NCI-H748 treated with DMSO at 0.1 percent for 48 hours (cell line): ENCODE measurements at places on chromosomes 4 and X.

- DNase-seq, result no peak
Observed at GRCh38 chr4:83112231-83112630, 2.3 kb downstream of the PLAC8 start.

GRCh38 chr4:130043732-130044160 lies 947.8 kb downstream of the C4orf33 start:
- DNase-seq, result no peak

DNA sequence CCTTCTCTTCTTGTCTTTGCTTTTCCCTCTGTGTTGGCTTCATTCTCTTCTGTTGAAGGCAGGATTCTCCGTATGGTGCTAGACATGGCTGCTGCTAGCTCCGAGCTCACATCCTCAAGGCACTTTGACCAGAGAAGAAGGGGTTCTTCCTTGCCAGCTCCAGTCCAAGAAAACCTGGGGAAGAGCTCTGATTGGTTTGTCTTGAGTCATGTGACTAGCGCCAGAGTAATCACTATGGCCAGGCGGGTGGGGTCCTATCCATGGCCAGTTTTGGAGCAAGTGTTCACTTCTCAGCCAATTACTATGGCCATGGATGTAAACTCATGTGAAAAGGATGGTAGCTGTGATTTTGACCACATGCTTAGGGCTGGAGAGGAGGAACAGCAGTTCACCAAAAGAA lies 74.2 kb downstream of the CT47B1 start:
- no peak for DNase-seq

DNA sequence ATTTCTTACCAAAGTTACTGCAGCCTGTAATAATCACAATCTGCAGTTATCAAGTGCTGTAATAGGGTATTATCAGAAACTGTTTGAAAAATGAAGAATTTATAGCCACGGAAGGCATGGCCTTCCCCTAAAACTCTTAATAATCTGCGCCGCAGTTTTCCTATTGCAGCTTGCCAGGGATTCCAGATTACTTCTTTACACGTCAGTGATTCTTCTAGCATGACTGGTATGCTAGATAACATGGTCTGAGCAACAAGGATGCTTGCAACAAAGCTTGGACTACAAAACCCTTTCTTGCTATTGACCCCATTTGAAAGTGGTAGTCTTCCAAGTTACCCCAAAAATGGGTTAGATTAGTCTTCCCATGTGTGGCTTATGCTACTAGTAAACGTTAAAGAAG lies 47.2 kb upstream of the GK2 start:
- no peak for DNase-seq

DNA sequence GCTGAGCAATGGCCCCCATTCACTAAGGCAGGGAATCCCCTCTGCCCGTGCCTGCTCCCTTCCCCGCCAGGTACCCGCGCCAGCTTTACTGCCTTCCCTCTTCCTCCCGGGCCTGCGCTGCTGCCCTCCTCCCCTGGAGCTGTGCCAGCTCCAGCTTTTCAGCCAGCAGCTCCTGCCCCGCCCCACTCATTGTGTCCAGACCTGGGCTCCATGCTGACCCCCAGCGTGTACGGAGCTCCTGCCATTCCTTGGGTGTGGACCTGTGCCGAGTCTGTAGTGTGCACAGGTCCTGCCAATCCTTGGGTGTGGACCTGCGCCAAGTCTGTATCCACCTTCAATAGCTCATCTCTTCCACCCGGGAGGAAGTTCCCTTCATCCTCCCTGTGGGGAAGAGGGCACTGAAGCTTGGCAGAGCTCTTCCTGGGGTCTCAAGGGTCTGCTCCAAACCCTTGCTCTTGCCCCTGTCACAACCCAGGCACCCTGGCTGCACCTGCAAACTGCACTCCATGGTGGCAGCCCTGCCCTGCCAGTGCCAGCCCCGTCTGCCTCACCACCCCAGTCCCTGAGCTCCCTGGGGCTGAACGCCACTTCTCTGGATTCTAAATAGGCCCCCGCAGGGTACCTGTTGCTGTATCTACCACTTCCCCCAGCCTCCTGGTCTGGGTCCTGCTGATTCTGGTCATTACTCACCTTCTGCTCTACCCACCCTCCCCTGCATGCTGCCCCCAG lies 63.9 kb downstream of the TRMT44 start:
- peak; percentile 63 for DNase-seq

- DNase-seq, result no peak
Observed at GRCh38 chr4:10623862-10624261, 60.7 kb downstream of the CLNK start.

- DNase-seq, result no peak
Observed at GRCh38 chr4:104334410-104334809, 160.3 kb downstream of the CXXC4 start.

- no peak for DNase-seq
Observed at GRCh38 chr4:20430259-20430941, 178.7 kb downstream of the SLIT2 start.

- no peak for DNase-seq
Observed at GRCh38 chrX:134761788-134762187, 103.5 kb upstream of the PLAC1 start.

DNA sequence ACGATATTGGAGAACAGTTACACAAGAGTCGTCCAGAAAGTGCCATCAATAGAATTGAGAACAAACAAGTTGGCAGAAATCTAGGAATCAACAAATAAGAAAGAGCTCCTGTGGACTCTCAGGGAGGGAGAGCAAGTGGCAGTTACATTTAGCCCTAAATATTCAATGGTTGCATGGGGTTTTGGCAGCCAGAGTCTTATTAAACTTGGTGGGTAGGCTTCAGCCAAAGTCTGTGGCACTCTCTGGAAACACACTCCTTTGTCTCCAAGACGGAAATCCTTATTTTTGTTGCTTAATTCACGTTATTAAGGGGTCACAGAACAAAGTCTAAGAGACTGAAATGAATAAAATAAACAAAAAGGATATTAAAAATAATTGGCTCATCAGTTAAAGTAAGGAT lies 742.2 kb upstream of the ATOH1 start:
- no peak for DNase-seq
